ENCODE measurements at places on chromosomes 1 and 21.

DNA sequence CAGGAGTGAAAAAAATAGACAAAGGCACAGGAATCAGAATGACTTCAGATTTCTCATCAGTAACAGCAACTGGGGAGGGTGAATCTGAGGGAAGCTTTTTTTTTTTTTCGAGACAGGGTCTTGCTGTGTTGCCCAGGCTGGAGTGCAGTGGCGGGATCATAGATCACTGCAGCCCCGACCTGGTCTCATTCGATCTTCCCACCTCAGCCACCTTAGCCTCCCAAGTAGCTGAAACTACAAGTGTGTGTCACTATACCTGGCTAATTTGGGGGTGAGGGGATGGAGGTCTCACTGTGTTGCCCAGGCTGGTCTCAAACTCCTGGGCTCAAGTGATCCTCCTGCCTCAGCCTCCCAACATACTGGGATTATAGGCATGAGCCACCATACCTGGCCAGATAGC, 10.7 kb downstream of the ARMH1 start:
- no peak for DNase-seq

GRCh38 chr1:204834336-204834735, 36.3 kb upstream of the NFASC start:
- DNase-seq: no peak

DNA sequence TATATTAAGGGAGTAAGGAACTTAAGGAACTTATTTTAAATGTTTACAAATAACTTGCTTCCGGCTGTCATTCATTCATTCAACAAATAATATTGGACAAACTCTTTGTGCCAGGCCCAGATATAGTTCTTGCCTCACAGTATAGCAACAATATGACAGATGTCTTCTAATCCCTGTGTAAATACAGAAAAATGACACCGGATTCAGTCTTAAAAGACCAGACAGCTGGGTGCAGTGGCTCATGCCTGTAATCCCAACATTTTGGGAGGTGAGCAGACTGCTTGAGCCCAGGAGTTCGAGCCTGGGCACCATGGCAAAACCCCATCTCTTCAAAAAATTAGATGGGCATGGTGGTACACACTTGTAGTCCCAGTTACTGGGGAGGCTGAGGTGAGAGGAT, 23.7 kb downstream of the EIF2B3 start:
- DNase-seq: no peak

GRCh38 chr1:214823311-214824117, 220.5 kb downstream of the CENPF start:
- no peak for DNase-seq

- no peak for DNase-seq
Observed at GRCh38 chr1:226549937-226550671, 1.5 kb downstream of the STUM start.

DNA sequence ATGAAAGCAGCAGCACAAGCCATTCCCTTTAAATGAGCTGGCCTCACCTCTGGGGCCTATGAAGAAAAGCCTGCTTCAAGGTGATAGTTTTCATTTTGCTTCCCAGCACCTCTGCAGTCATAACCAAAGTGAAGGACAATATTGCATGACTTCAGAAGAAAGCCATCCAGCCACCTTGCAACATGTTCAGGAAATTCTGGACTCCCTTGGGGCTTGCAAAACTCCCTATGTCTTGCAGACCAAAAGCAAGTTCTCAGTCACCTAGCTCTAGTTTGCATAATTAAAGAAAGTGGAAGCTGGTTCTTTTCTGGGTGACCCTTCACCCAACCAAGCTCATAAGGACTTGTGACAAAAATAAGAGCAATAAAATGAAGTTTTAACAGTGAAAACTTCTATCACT, 87.6 kb downstream of the GFI1 start:
- no peak for DNase-seq

All from cortex of kidney (tissue), 1 donor.